ENCODE measurements at places on chromosomes 6 and 20.

DNA sequence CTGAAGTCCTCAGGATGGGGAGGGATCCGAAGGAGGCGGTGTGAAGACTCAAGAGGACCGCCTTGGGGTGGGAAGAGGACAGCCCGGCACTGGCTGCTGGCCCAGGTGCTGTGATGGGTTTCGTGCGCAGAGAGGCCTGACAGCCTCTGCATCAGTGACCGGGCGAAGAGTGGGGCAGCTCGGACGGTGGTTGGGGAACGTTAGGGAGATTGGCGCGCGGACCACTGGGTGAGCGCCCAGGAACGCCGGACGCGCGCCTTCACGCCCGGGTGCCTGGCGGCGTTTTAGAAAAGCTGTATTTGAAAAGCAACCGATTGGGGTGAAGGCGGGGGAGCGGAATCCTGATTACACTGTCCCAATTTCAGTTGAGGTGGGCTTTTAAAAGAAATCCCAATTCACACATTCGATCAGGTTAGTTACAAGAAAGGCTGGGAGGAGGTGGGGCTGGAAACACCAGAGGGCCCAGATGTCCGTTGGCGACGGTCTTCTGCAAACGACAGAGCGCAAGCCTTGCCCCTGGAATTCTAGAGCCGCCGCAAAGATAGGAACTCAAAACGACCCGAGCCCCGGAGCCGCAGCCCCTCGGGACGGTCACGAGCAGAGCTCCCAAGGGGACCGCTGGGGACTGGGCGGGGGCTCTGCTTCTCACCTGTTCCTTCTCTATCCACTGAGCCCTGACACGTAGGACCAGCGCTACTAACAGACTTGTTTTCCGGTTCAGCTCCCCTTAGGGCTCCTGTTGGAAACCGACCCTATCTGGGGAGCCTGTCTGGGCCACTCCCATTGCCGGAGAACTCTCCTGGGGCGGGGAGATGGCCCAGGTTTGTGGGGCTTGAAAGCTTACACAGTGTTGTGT is 8.5 kb upstream of the TRIM40 start:
- DNase-seq: peak; percentile 55

DNA sequence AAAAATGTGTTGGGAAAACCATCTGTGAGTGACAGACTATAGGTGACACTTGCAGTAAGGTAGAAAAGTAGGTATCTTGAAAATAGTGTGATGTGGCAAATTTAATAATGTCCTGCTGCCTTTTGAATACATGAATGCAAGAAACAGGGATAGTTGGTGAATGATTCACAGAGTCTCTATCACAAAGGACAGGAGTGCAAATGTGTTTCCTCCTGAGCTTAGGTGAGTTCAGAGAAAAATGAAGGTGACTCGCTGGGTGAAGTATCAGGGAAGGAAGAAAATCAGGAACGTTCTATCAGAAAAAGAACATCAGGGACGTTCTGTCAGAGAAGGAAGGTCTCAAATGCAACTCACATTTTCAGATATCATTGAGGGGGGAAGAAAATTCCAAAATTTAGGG is 557.8 kb upstream of the SLC35B3 start:
- no peak for DNase-seq

- no peak for DNase-seq
Observed at GRCh38 chr6:151263967-151264366, 24.2 kb downstream of the AKAP12 start.

DNA sequence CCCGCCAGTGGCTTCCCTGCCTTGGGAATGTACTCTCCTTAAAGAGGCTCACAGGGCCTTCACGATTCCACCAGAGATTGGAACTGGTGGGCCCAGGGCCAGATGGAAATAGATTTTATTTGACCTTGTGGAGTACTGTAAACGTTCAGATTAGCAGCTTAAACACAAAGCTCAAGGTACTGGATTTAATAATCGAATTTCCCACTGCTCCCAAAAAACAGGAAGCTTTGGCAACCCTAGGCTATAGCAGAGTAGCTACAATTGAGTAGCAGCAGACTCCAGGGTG is 7.3 kb downstream of the SDCBP2 start:
- no peak for DNase-seq

DNA sequence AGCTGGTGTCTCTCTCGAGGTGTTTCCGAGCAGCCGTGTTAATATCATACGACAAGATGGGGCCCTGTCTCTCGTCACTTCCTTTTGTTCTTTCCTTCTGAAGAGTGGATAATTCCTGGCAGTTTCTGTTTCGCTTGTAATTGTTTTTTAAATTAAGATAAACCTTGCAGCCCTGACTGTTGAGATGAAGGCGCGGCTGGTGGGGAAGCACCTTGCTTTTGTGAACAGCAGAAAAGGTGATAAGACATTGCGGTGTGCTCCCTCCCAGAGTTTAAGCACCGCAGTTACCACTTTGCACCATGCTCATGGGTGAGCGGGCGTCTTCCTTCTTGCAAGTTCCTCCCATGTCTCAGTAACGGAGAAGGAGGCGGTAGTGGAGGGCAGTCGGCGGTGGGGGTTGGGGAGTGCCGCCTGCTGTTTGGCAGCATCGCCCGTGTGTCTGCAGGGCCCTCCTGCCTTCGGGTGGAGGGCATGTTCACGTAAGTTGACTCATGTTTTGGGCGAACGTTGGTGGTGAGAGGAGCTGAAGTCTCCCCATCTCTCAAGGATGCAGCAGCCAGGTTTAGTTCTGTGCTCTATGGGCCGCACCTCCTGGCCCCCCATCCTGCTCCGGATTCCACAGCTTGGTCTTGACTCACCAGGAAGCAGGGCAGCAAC is 345.9 kb downstream of the TAF4 start:
- DNase-seq: peak; percentile 13

GRCh38 chr6:74410630-74411029 is 714.6 kb downstream of the CD109 start:
- no peak for DNase-seq

DNA sequence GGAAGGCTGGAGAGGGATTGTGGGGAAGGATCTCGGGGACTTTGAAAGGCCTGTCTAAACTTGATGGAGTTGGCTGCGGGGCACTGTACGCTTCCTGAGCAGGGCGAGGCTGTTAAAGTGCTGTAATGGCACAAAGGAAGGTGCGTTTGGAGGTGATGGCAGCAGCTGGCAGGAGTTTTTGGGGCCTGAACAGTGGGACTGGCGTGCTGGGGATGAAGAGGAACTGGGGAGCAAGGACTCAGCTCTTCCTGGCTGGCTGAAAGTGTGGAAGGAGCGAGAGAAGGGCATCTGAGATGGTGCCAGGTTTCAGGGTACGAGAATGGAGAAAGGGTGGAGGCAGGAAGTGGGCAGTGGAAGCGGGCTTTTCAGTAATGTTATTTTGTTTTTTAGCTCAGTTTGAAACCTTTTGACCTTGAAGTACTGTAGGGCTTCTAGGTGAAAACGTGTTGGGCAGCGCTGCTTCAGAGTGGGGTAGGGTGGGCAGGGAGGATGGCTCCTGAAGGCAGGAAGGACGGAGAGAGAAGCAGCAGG is 8.0 kb downstream of the TMEM181 start:
- no peak for DNase-seq

DNA sequence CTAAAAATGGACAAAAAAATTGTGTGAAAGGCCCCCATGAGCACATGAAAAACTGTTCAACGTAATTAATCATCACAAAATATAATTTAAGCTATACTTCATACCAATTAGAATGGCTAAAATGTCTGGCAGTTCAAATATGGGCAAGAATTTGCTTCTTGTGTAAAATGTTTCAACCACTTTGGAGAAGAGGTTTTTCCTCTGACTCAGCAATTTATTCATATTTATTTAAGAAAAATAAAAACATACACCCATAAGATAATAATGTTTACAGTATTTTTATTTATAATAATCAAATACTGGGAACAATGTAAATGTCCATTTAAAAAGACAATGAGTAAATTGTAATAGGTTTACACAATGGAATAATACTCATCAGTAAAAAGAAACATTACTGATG is 395.1 kb upstream of the KHDRBS2 start:
- DNase-seq: no peak

DNA sequence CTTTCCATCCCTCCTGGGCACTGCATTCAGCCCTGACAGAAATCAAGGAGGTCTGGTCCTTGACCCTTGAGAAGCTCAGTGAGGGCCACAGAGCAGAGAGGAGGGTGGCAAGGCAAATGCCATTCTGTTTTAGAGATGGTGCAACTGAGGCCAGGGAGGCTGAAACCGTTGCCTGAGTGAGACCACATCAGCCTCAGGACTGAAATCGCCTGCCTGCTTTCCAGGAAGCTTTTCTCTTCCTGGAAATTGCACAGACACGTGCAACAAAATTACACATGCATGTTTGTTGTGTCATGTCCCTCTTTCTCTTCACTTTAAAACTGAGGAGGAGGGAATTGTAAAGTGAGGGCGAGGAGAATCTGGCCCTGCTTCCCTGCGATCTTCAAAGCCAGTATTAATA is 113.7 kb upstream of the PDE10A start:
- no peak for DNase-seq

DNA sequence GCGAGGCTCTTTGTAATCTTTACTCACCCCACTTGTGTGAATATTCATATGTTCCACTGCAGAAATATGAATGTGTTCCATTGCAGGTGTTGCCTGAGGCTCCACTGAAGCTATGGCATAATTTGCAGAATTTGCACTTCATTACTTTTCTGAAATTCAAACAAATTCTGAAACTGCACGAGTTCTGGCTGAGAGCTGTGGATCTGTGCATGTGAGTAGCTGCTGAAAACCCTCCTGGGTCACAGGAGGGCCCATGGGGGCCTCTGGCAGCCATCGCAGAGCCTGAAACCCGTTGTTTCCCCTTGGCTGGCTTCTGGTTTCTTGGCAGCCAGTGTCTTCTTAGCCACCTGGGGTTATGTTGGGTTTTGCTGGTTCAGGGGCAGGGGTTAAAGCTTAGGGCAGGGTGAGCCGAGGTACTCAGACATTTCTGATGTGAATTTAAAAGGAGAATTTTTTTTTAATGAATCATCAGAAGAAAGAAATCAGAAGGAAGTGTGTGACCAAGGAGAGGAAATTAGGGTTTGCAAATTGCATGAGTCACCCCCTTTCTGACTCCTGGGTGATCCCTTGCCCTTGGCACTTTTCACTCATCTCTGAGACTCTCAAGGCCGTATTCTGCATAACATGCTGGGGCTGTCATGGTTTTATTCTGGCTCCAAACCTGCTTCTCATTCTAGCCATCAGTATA is 40.6 kb downstream of the TOX2 start:
- peak; percentile 79 for DNase-seq

GRCh38 chr6:82492134-82492533 is 128.5 kb downstream of the TPBG start:
- no peak for DNase-seq

DNA sequence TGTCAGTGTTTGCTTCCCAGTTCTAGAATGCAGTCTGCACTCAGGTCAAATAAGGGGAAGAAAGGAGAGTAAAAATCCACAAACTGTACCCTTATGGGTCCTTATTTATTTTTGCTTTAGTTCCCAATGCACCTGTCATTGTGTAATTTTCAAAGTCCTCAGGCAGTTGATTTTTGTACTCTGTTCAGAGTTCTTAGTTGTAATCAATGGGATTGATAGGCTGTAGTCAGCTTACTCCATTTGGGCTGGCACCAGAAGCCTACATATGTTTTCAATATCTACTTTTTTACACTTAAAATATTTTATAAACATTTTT is 18.6 kb downstream of the AIG1 start:
- DNase-seq: no peak

GRCh38 chr6:124396361-124396760 is 565.9 kb upstream of the RNF217 start:
- DNase-seq: no peak

GRCh38 chr6:130560231-130560630 is 194.4 kb downstream of the TMEM200A start:
- no peak for DNase-seq

- DNase-seq: no peak
Observed at GRCh38 chr6:56046576-56046975, 171.2 kb upstream of the BMP5 start.

GRCh38 chr6:148464319-148465010 is 121.8 kb downstream of the SASH1 start:
- peak; percentile 70 for DNase-seq

DNA sequence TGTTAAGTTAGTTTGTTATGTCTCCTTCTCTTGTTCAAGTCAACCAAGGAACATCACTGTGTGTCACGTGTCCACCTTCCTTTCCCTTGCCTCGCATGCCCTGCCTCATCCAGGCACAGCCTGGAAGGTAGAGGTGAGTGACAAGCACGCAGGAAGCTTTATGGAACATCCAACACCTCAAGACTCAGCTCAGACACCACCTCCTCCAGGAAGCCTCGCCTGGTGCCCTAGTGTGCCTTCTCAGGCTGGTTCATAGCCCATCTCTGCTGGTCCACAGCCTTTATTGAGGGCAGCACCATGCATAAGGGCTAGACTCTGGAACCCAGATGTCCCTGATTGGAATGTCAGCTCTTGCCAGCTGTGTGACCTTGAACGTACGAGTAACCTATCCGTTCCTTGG is 224.3 kb downstream of the ANKRD60 start:
- no peak for DNase-seq

DNA sequence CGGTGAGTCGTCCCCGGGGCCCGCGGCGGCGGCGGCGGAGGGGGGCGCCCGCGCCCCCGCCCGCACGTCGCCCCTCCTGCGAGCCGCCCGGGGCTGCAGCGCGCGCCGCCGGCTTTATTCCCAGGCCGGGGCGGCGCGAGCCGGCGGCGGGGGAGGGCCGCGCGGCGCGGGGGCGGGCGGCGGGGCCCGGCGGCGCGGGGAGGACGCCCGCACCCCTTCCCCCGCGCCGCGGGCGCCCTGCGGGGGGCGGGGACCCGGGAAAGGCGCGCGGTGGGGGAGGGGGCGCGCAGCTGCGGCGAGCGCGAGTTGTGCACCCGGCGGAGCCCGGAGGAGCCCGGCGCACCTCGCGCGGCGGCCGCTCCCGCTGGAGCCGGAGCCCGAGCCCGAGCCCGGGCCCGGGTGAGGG is 646 bp downstream of the HMGA1 start:
- DNase-seq: no peak

DNA sequence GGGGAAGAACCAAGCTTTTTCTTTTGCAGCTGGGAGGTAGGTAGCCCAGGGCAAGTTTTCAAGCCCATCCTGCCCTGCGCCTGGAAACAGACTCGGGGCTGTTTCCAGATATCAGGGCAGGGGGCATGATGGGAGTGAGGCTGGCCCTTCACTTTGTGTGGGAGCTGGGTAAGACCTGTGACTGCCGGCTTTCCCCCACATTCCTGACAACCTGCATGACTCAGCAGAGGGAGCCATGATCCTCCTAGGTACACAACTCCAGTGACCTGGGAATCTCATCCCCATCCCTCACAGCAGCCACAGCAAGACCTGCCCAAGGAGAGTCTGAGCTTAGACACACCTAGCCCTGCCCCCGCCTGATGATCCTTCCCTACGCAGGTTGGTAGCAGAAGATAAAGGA is 280.8 kb downstream of the SOX4 start:
- peak; percentile 31 for DNase-seq

GRCh38 chr6:131226459-131227157 is 91.3 kb downstream of the AKAP7 start:
- no peak for DNase-seq

GRCh38 chr6:119446609-119447008 is 97.0 kb upstream of the MAN1A1 start:
- no peak for DNase-seq

GRCh38 chr6:11494786-11495564 is 42.6 kb upstream of the TMEM170B start:
- DNase-seq: peak; percentile 68

GRCh38 chr6:88890860-88891845 is 72.3 kb downstream of the RNGTT start:
- no peak for DNase-seq

GRCh38 chr6:17583811-17584210 is 16.3 kb upstream of the FAM8A1 start:
- no peak for DNase-seq

GRCh38 chr6:21118216-21118780 is 475.3 kb upstream of the SOX4 start:
- DNase-seq: no peak

- no peak for DNase-seq
Observed at GRCh38 chr6:54681987-54682386, 164.6 kb upstream of the FAM83B start.
